SJSA1 (cell line): ENCODE measurements at places on chromosomes 1 and 21. TPM values are rescaled to one million over a fixed set of nuclear protein-coding genes. Genes with fewer than 3 reads are reported as not detected.

- no peak for DNase-seq
- H3K36me3 ChIP-seq: no peaks in the 10 kb centered on the region
- no peak overlapping the region for H3K4me3 ChIP-seq
- no peaks in the 10 kb centered on the region for H3K4me1 ChIP-seq
- no peaks in the 10 kb centered on the region for H3K27me3 ChIP-seq
Measured at GRCh38 chr1:89354205-89354604, 9.7 kb upstream of the GBP6 start.

Gene LYST
- 4.1 and 8.1 TPM in 2 replicates for total RNA-seq

- H3K4me3 ChIP-seq: no peak overlapping the region
- no peak for DNase-seq
- H3K4me1 ChIP-seq: peaks cover 52% of the 10 kb centered on the region
- no peak overlapping the region for H3K27ac ChIP-seq
Measured at GRCh38 chr1:36346741-36347370, 23.4 kb upstream of the EVA1B start.

- DNase-seq: no peak
- H3K27me3 ChIP-seq: no peaks in the 10 kb centered on the region
- H3K36me3 ChIP-seq: 0 out of 2 replicates have a peak, but pooled peaks cover 4% of the 10 kb centered on the region
Measured at GRCh38 chr1:53738205-53739108, 507 bp downstream of the GLIS1 start.

Gene TIPRL
- total RNA-seq: 60.4 and 68.5 TPM in 2 replicates

DNA sequence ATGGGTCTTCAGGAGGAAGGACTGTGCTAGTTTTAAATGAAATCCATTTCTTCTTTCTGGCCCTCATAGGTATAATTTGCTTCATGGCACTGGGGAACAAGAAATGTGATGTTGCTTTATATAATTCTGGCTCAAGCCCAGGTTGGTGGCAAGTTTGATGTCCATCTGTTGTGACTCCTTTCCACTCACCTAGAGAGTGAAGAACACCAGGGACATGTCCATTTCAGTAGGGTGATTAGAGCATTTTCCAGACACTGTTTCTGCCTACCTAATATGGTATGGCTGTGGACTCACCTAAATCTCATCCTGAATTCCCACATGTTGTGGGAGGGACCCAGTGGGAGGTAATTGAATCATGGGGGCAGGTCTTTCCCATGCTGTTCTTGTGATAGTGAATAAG, 278.1 kb downstream of the LMX1A start:
- no peaks in the 10 kb centered on the region for H3K4me1 ChIP-seq
- H3K27ac ChIP-seq: no peak overlapping the region
- no peaks in the 10 kb centered on the region for H3K27me3 ChIP-seq
- H3K4me3 ChIP-seq: no peak overlapping the region
